ENCODE measurements at places on chromosomes 1 and 21.
A peak's percentile ranks its signal among the peaks of the same experiment; 100 is the strongest.

- DNase-seq = no peak
These were observed 480 bp upstream of the MIS18A start for GRCh38 chr21:32279377-32279680.

- DNase-seq = no peak
These were observed 74.0 kb upstream of the DEPDC1 start for GRCh38 chr1:68570871-68571270.

GRCh38 chr1:13725714-13726175 lies 25.8 kb downstream of the PRDM2 start:
- peak; percentile 36 for DNase-seq

GRCh38 chr1:92470216-92470615 lies 16.5 kb downstream of the GFI1 start:
- DNase-seq = no peak

DNA sequence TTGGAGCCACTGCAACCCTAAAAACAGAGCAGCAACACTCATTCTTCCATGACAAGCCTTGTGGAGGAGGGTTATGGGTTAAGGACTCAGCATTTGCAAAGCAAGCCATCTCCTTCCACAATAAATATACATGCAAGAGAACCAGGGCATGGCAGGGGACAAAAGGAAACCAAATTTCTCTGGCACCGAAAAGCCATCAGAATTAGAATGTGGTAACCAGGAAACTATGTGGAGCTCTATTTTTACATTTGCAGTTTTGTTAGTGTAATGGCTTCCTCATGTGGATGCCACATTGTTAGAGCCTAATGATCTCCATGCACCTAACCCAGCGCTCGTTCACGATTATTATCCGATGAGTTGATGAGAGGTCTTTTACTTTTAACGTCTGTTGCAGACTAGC lies 91.7 kb downstream of the NAV1 start:
- no peak for DNase-seq

GRCh38 chr1:55846051-55846450 lies 630.9 kb upstream of the USP24 start:
- no peak for DNase-seq

- no peak for DNase-seq
These were observed 121.6 kb upstream of the SLC25A33 start for GRCh38 chr1:9417695-9418094.

- no peak for DNase-seq
These were observed 99.5 kb upstream of the GJB5 start for GRCh38 chr1:34655206-34655874.

DNA sequence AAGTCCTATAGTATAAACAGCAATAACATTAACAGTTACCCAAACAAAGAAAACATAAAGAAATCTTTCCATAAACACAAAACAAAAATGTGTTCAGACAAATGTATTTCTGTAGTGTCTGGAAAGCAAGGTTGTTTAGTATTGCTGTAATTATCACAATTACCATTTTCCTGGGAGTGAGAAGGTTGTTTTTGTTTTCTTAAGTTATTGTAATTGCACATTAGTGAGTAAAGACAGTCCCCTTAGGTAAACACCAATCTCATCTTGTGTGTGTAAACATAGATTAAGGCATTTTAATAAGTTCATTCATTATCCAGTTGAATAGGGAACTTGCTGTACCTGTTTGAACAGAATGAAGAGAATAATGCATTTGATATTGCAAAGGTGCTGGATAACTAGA lies 356.9 kb upstream of the ADGRL4 start:
- no peak for DNase-seq

- DNase-seq = no peak
These were observed 22.2 kb downstream of the KCNN3 start for GRCh38 chr1:154847891-154848290.

DNA sequence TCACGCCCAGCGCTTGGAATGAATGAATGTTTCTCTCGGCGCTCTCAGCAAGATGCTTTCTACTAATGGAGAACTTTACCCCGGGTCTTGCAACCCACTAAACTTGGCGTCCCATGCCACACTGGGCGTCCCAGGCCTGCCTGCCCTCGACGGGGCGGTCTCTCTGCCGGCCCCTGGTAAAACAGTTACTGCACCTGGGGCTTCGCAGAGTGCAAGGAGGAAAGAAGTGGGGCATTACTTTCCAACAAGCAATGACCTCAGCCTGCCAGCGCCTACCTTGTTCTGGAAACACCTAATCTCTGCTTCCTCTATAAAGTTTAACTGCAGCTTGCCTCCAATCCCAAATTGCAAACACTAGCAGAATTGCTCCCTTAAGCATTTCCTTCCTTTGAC lies 27.8 kb upstream of the NFIA start:
- no peak for DNase-seq

DNA sequence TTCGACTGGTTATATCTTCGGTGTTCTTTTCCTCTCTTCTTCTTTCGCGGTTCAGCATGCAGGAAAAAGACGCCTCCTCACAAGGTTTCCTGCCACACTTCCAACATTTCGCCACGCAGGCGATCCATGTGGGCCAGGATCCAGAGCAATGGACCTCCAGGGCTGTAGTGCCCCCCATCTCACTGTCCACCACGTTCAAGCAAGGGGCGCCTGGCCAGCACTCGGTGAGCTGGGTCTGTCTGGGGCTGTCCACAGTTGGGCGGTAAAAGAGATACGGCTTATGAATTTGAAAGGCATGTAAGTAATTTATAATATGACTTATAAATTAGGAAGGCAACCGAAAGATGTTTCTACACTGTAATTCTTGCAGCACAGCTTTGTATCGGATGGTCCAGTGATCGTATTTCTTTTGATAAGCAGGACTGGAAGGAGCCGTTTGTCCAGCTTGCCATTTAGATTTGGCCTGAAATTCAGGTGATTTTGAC lies 334 bp downstream of the CTH start:
- DNase-seq = no peak

- no peak for DNase-seq
These were observed 44.2 kb upstream of the PIGV start for GRCh38 chr1:26743426-26744059.

GRCh38 chr1:243848858-243849420 lies 1.1 kb downstream of the AKT3 start:
- DNase-seq = no peak

DNA sequence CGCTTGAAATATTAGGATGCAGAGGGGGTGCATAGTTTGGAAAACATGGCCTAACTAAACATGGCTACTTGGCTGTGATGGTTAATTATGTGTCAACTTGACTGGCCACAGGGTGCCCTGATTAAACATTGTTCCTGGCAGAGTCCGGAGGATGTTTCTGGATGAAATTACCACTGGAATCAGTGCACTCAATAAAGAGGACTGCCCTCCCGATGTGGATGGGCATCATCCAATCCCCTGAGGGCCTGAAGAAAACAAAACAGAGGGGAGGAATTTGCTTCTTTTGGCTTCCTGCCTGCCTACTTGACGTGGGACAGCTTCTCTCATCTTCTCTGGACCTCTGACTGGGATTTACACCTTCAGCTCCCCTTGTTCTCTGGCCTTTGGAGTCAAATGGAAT lies 79.1 kb upstream of the KCNE2 start:
- DNase-seq = no peak

GRCh38 chr1:175591083-175591743 lies 152.2 kb downstream of the TNR start:
- DNase-seq = no peak

DNA sequence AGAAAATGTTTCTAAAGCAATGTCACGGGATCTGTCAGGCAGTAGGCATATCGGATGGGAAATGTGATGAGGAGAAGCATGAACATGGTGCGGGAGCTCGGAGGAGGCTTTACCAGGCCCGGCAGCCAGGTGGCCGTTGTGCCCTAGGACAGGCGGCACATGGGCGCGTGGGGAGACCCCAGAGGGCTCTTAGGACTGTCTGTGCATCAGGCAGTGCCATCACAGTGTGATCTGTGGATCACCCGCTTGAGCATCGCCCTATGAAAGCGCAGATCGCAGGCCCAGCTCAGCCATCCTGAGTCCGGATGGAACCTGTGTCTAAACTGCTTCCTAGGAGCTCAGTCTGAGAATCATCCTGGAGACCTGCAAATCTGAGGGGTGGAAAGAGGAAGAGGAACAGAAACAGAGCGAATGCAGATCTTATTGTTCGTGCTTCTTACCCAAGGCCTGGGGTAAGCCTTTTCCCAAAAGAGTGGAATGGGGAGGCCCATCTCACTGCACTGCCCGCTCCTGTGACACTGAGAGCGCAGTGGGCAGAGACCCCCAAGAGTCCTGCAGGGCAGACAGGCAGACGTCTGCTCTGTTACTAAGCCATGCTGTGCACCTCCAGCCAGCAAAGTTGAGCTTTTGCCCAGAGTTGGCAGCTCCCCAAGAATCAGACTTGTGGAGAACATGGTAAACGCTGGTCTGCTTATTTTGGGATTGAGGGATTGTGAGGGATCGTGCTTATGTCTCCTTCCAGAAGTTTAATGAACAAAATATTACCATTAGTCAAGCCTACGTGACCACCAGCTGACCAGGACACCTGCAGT lies 251.0 kb downstream of the RHOU start:
- no peak for DNase-seq

DNA sequence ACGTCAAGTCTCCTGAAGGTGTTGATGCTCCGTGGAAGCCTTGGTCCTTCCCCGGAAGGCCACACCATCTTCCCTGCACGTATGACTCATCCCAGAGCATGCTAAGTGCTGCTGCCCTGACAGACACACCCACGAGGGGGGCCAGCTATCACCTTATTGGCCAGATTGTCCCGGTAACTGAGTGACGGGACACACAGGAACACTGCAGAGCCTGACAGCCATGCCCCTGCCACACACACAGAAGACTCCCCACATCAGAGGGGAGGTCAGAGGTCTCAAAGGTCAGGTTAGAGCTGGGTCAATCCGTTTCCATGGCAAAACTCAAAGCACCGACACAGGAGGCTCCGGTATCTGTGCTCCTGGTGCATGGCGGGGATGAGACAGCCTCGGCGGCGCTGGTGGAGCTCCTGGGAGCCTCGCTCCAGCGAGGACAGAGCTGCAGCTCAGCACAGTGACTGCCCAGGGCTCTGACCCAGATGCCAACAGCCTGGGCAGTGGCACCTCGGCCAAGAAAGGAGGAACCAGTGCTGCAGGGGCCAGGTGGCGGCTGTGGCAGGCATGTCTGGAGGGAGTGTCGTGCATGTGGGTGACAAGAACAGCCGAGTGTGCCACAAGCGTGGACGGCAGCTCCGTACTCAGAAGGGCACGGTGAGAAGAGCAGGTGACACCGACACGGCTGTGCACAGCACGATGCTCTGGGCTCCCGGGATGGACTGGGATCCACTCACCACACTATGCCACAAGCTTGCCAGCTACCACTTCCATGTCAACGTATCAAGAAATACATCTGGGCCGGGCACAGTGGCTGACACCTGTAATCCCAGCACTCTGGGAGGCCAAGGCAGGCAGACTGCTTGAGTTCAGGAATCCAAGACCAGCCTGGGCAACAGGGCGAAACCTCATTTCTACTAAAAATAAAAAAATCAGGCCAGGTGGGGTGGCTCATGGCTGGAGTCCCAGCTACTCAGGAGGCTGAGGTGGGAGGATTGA lies 14.8 kb upstream of the TMEM240 start:
- DNase-seq = no peak

GRCh38 chr1:231861541-231862481 lies 235.2 kb downstream of the DISC1 start:
- no peak for DNase-seq
